A549 treated with Mapracorat at 1 μM for 4 hours (cell line): ENCODE measurements at places on chromosomes 3 and 15. TPM values are rescaled to one million over a fixed set of nuclear protein-coding genes. Genes with fewer than 3 reads are reported as not detected.

Gene MEIS2
- 7.9 to 10.9 TPM (median 8.6 TPM) in 5 replicates for total RNA-seq

Gene TMEM45A
- total RNA-seq = 2.1 to 2.7 TPM (median 2.3 TPM) in 5 replicates

Gene ANKUB1
- not detected in 5 replicates for total RNA-seq

Gene IMPDH2
- total RNA-seq = 151 to 161 TPM (median 154 TPM) in 5 replicates

Gene SLC12A1
- total RNA-seq = not detected in 5 replicates

Gene CCR8
- total RNA-seq = not detected in 5 replicates

Gene THPO
- total RNA-seq = 0.08 to 0.16 TPM (median 0.15 TPM) in 3 of 5 replicates, not detected in the others

Gene DPPA2
- total RNA-seq = not detected in 5 replicates

Gene KLHDC8B
- total RNA-seq = 4.4 to 7.0 TPM (median 5.7 TPM) in 5 replicates

Gene CPLX3
- 0.08 to 0.09 TPM in 2 of 5 replicates, not detected in the others for total RNA-seq

Gene TIMP4
- 10.0 to 14.3 TPM (median 11.9 TPM) in 5 replicates for total RNA-seq

Gene CNTN4
- total RNA-seq = not detected in 5 replicates

Gene SPINK8
- total RNA-seq = not detected in 5 replicates

Gene IL20RB
- 0.77 to 1.1 TPM (median 0.97 TPM) in 5 replicates for total RNA-seq

Gene SOX14
- total RNA-seq = not detected in 5 replicates

Gene AMT
- 0.28 to 0.73 TPM (median 0.44 TPM) in 4 of 5 replicates, not detected in the other for total RNA-seq

Gene LRRC49
- total RNA-seq = 4.3 to 7.1 TPM (median 5.4 TPM) in 5 replicates

Gene RIOX2
- 27.7 to 31.9 TPM (median 29.6 TPM) in 5 replicates for total RNA-seq

Gene PROK2
- total RNA-seq = 0.08 TPM in 1 of 5 replicates, not detected in the others

Gene GOLGA8G
- not detected in 5 replicates for total RNA-seq

Gene RASGRP1
- 0.26 to 0.47 TPM (median 0.36 TPM) in 5 replicates for total RNA-seq

Gene HESX1
- total RNA-seq = 0.31 to 0.72 TPM (median 0.34 TPM) in 3 of 5 replicates, not detected in the others

Gene CIDEC
- 50.4 to 66.9 TPM (median 56.5 TPM) in 5 replicates for total RNA-seq

Gene COL8A1
- total RNA-seq = not detected in 5 replicates

Gene PRR20G
- 0.97 to 1.6 TPM (median 1.3 TPM) in 5 replicates for total RNA-seq

Gene DUOX1
- total RNA-seq = not detected in 5 replicates

Gene IQSEC1
- 12.5 to 20.2 TPM (median 17.9 TPM) in 5 replicates for total RNA-seq

Gene TRPC1
- total RNA-seq = 4.7 to 7.8 TPM (median 7.7 TPM) in 5 replicates

Gene SATB1
- 0.04 to 0.10 TPM in 2 of 5 replicates, not detected in the others for total RNA-seq

Gene ADCY5
- 0.22 to 0.88 TPM (median 0.30 TPM) in 5 replicates for total RNA-seq

Gene ADAMTSL3
- 0.19 to 0.67 TPM (median 0.35 TPM) in 5 replicates for total RNA-seq

Gene FBXO40
- total RNA-seq = not detected in 5 replicates

Gene CKMT1B
- total RNA-seq = 2.7 to 5.1 TPM (median 3.3 TPM) in 5 replicates

Gene RFTN1
- 2.9 to 3.1 TPM (median 3.0 TPM) in 5 replicates for total RNA-seq

Gene CATSPER2
- 0.39 to 1.3 TPM (median 0.48 TPM) in 5 replicates for total RNA-seq

Gene TASOR
- 17.1 to 21.0 TPM (median 19.2 TPM) in 5 replicates for total RNA-seq

Gene ST3GAL6
- 0.88 to 1.3 TPM (median 1.1 TPM) in 5 replicates for total RNA-seq

Gene TNFSF10
- total RNA-seq = 0.08 to 0.15 TPM (median 0.14 TPM) in 3 of 5 replicates, not detected in the others

Gene MB21D2
- total RNA-seq = 4.3 to 5.0 TPM (median 4.5 TPM) in 5 replicates

Gene PARP3
- total RNA-seq = 8.0 to 10.6 TPM (median 8.5 TPM) in 5 replicates

Gene GOLGA8T
- total RNA-seq = 0.80 to 2.0 TPM (median 1.6 TPM) in 5 replicates

Gene DENND6A
- total RNA-seq = 5.6 to 9.0 TPM (median 7.0 TPM) in 5 replicates

Gene CLDN11
- total RNA-seq = 0.13 to 0.21 TPM (median 0.18 TPM) in 3 of 5 replicates, not detected in the others

Gene MST1R
- total RNA-seq = 6.1 to 8.3 TPM (median 7.6 TPM) in 5 replicates
